ENCODE measurements at places on chromosomes 6 and 20. TPM values are rescaled to one million over a fixed set of nuclear protein-coding genes. Genes with fewer than 3 reads are reported as not detected.

Gene DEFB125
- total RNA-seq: not detected

Gene OGFR
- 17.4 TPM for total RNA-seq

Gene CAP2
- total RNA-seq: 11.5 TPM

Gene SPEF1
- total RNA-seq: not detected

Gene TSHZ2
- 39.2 TPM for total RNA-seq

Gene KCNQ5
- not detected for total RNA-seq

Gene NMBR
- not detected for total RNA-seq

Gene RUNX2
- 3.1 TPM for total RNA-seq

Gene CYP21A2
- total RNA-seq: 0.57 TPM

Gene ADGRF1
- total RNA-seq: not detected

Gene TBXT
- not detected for total RNA-seq

Data from subcutaneous adipose tissue (tissue), 4 donors.